ENCODE measurements at places on chromosomes 11 and 22.

GRCh38 chr11:33258631-33259205 lies 1.5 kb downstream of the HIPK3 start:
- DNase-seq = no peak

GRCh38 chr11:19013181-19013857 lies 47.2 kb downstream of the MRGPRX2 start:
- DNase-seq = no peak

DNA sequence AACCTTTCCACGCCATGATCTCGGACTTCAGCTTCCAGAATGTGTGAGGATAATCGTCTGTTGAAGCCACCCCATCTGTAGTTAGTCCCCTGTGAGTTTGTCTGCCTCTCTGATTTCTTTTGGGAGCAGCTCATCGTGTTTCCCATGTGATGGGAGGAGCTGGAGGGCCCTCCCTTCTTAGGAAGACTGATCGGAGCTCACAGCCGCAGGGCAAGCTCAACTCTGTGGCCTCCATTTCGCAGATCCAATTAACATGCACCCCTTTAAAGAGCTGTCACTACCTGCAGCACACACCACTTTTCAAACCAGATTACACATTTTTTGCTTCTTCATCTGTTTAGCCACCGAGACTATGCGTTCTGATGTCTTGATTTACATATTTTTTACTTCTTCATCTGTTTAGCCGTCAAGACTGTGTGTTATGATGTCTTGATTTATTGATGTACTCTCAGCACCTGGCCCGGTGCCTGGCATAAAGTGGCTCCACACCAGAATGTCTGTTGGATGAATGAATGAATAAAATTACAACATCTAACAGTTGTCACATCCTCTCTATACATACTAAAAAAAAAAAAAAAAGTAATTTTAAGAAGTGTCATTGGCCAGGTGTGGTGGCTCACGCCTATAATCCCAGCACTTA lies 14.9 kb upstream of the PPFIA1 start:
- no peak for DNase-seq

- peak; percentile 40 for DNase-seq
These were observed 5.1 kb upstream of the MYRF start for GRCh38 chr11:61747192-61747966.

GRCh38 chr11:28773606-28774005 lies 665.4 kb downstream of the METTL15 start:
- no peak for DNase-seq

- no peak for DNase-seq
These were observed 7.9 kb downstream of the SNAP29 start for GRCh38 chr22:20866736-20867135.

GRCh38 chr11:63833048-63833447 lies 5.9 kb upstream of the MARK2 start:
- no peak for DNase-seq

DNA sequence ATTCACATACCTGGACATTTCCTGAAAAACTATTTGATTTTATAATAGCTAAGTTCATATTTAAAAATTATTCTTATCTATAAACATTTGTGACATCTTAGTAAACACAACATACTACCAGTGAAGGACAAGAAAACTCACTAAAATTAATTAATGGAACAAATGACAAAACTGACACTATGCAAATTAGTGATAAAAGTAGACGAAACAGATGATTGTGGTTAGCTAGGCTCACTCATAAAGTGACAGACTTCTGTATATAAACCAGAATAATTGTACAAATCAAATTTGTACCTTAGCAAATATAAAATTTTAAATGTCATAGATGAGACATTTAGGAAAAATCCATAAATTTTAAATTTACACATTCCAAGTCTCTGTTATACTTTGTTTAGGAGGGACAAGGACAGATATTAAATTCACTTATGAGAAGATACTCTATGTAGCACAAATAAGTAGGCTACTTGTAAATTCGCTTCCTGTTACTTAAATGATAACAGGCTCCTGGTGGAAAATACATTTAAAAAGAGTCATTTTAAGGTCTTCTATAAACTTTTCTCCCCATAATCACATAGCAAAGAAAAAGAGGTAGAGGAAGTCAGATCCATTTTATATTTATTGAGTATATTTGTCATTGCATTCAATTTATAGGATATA lies 81.2 kb downstream of the KIF18A start:
- DNase-seq = no peak
